Endodermal cell (in vitro differentiated cells): ENCODE measurements at places on chromosomes 2 and 18. TPM values are rescaled to one million over a fixed set of nuclear protein-coding genes. Genes with fewer than 3 reads are reported as not detected.
A peak's percentile ranks its signal among the peaks of the same experiment; 100 is the strongest.

GRCh38 chr18:6775237-6775636 is 45.7 kb downstream of the ARHGAP28 start:
- DNase-seq, result no peak

- DNase-seq, result no peak
These were observed 16.3 kb downstream of the DYSF start for GRCh38 chr2:71469403-71470398.

- DNase-seq, result peak; percentile 61
These were observed 34.1 kb upstream of the NXPH2 start for GRCh38 chr2:138814123-138814898.

DNA sequence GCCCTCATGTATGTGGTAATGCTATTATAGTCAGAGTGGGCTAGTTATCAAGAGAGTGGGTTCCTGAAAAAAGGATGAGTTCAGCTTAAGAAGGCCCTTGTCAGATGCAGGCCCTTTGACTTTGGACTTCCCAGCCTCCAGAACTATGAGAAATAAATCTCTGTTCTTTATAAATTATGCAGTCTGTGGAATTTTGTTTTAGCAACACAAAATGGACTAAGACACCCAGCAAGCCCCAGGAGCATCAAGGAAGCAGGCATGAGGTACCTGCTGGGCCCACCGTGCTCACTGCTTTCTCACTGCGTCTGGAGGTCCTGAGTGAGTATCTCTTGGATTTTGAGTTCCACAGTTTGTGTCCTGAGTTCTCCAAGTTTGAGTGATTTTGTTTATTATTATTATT is 35.9 kb upstream of the LIPG start:
- DNase-seq, result peak; percentile 20

The ITGB6 gene
- 0.23 and 0.24 TPM in 2 replicates for total RNA-seq

DNA sequence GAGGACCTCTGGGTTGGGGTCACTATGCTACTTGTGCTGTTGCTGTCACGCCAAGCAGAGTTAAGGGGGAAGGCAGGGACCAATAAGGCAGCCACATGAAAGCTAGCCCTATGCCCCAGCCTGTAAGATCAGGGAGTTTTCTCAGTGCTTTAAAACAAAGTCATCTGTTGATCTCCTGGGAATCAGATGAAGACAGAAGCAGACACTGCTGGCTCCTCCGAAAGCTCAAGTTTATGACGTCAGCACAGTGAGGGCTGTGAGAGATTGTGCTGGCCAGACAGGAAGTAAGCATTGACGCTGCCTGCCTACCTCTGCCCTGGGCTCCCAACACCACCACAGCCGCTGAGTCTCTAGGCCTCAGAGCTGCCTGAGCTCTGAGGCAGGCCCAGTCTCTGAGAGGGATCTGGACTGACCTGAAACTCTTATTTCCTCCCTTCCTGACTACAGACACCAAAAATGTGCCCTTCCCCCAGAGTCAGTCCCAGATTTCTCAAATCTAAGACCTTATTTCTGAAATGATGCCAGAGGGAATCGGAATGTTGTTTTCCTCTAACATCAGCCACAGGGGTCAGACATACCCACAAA is 118.1 kb upstream of the EPAS1 start:
- peak; percentile 60 for DNase-seq

DNA sequence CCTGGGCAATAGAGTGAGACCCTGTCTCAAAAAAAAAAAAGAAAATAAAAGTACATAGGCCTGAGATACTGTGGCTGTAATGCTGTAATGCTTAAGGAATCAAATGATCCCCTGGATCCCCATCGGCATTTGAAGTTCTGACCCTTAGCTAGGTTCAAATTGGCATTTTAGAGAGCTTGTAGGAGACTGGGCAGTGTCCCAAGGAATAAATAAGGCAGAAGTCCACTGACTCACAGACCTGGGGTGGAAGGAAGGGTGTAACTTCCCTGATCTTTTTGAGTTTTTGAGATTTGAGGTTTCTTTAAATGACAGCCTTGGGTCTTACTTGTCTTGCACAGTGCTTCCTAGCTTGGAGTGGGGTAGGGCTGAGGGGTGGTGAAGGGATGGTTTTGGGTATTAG is 553.7 kb downstream of the SLC4A3 start:
- DNase-seq, result no peak

The CCL20 gene
- not detected in 3 replicates for total RNA-seq

The YIPF4 gene
- 24.9 to 31.5 TPM (median 27.5 TPM) in 3 replicates for total RNA-seq

- no peak for DNase-seq
These were observed 27.0 kb upstream of the HNMT start for GRCh38 chr2:137937246-137937645.

DNA sequence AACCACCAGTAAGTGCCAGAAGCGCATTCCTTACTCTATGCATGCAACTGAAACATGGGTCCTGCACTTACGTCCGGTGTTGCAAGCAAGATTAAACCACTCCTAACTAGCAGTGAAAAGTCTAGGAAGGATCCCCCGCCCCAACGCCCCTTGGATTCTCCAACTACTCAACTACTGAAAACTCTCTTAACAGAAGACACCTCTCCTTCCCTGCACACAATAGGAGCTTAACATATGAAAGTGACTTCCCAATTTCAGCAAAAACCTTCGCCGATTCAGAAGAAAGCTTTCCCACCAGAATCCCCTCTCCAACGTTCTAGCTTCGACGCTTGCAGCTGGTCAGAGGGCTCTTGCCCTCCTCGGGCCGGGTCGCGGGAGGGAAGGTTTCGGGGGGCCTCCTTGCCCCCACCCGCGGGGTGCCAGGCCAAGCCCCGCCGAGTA is 578 bp downstream of the IWS1 start:
- DNase-seq, result peak; percentile 71

The RAPGEF4 gene
- 0.77 and 0.88 TPM in 2 replicates for total RNA-seq

DNA sequence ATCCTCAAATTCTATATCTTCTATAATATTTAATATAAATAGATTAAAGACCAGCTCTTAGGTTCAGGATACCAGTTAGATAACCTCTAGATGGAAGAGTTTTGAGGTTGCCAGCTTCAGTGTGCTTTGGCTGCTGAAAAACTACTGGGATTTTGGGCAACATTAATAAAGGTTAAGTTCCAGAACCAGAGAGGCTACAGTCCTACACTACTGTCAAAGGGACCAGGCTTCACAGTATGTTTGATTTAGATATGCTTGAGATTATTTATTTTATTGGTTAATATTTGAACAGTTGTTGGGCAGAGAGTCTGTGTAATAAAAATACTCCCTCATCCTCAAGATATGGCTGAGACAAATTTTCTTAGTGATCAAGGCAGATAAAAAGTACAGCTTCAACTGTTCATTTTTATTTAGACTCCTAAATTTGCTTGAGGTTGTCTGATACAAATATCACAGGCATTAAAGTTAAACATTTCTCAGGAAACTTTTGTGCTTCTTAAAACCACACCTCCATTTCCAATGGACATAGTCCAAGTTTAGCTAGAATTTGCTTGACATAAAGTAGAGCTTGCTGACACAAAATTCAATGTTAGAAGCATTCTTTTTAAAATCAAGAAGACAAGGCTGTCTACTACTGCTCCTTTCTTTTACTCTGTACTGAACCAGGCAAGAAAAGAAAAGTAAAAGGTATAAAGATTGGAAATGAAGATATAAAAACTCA is 19.7 kb upstream of the TMEM17 start:
- DNase-seq, result no peak

The TTC31 gene
- total RNA-seq, result 31.5 and 31.8 TPM in 2 replicates

DNA sequence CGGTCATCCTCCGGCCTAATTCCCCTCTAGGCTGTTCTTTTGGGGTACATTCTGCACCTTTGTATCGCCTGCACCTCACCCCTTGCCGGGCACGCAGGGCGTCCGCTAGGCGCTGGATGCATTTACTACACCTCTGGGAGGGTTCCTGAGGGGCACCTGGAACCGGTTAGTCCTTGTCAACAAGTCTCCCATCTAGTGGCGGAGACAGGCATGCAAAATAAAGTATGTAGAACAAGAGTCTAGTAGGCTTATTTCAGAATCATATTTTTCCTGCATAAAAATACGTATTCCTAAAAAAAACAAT is 705 bp upstream of the TEX261 start:
- DNase-seq, result peak; percentile 81

- no peak for DNase-seq
These were observed 78.0 kb upstream of the TANC1 start for GRCh38 chr2:158890296-158890905.

GRCh38 chr2:127917916-127918315 is 32.2 kb upstream of the AMMECR1L start:
- DNase-seq, result no peak

DNA sequence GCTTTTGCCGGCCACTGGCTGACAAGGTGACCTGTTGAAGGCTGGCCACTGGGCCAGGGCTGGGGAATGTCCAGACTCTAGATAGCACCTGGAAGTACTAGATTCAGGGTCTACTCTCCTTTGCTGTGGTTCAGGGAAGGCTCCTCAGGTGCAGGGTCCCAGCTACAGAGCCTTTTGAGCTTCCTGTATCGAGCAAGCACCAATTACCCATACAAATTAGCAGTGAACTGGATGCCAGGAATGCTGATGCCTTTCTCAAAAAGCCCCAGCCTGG is 213.4 kb downstream of the CYP26B1 start:
- DNase-seq, result peak; percentile 39

DNA sequence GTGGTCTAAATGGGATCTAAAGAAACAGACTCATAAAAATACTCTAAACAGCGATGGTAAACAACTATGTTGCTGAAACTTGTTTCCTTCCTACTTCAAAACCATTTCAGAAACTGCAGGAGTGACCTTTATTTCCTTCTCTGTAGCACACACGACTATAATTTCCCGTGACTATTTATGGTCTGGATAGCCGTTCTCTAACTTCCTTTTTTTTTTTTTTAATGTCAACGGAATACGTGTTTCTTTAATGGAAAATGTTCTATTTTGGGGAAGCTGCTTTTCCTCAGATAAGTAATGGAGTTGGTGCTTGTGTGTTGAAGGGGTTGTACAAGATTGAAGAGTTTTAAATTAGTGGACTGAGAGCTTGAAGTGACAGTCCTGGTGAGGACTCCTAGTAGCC is 224.1 kb downstream of the PHLPP1 start:
- DNase-seq, result no peak

DNA sequence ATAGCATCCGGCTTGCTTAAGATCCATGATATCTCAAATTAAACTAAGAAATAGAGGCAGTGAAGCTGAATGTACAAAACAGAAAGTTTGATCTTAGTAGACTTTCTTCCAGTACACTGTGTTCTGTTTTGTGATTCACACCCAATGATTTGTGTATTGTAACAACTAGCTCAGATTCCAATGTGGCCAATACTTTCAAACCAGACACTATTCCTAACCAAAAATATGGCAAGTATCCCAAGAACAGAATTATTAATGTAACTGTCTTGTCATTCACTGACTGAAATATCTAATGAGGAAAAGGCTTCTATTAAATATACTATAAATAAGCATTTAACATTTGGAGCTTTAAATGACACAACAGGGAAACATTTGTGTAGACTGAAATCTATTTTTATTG is 299.1 kb downstream of the NRXN1 start:
- DNase-seq, result no peak

The CHAC2 gene
- 0.73 to 5.9 TPM (median 4.8 TPM) in 3 replicates for total RNA-seq

The CNTNAP5 gene
- total RNA-seq, result 0.70 and 1.2 TPM in 2 replicates

GRCh38 chr18:39960550-39960949 is 1994.5 kb upstream of the PIK3C3 start:
- no peak for DNase-seq

DNA sequence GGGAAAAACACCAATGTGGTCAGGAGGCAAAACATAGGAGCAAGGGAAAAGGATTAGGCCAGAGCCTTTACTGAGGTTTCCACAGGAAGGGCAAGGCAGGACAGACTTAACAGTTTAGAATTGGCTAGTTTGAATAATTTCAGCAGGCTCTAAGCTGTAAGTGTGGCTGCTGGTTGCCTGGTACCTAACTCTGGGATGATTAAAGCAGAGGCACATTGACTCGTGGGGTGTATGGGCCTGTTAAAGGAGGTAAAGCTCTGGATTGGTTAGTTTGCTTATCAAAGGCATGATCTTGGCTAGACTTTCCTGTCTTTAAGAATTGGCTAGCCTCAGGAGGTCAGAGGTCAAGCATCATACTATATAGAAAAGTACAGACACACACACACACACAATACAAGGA is 132.6 kb downstream of the SPAG16 start:
- no peak for DNase-seq

The KCNIP3 gene
- total RNA-seq, result 0.82 to 1.3 TPM (median 0.84 TPM) in 3 replicates

- no peak for DNase-seq
These were observed 109.6 kb downstream of the SH3RF3 start for GRCh38 chr2:109238580-109238979.

GRCh38 chr2:854460-854859 is 96.2 kb upstream of the SNTG2 start:
- peak; percentile 94 for DNase-seq

The PAIP2B gene
- 19.8 and 21.2 TPM in 2 replicates for total RNA-seq

DNA sequence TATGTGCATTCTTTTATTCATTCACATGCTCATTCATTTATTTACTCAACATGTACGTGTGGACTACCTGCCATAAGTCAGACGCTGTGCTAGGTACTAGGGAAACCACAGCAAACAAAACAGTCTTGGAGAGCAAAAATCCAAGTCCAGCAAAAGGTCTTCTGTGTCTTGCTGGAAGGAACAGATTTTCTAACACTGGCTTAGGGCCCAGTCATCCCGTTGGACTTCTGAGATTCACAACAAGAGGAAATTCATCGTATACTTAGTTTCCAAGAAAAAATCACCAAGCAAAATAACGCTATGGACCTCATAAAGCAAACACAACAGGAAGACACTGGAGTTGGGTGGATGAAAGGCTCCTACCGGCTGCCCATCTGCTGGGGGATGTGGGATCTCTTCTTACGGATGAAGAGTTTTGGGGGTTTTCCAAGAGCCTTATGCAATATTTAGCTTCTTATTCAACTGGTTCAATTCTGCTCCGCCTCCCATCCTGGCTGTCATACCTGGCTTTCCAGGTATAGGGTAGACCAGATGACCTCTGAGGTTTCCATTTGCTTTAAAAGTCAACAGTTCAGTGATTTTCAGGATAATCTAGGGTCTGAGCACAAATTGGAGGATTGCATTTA is 262.7 kb downstream of the HAUS1 start:
- DNase-seq, result no peak

GRCh38 chr2:84477886-84478285 is 18.8 kb upstream of the SUCLG1 start:
- no peak for DNase-seq

DNA sequence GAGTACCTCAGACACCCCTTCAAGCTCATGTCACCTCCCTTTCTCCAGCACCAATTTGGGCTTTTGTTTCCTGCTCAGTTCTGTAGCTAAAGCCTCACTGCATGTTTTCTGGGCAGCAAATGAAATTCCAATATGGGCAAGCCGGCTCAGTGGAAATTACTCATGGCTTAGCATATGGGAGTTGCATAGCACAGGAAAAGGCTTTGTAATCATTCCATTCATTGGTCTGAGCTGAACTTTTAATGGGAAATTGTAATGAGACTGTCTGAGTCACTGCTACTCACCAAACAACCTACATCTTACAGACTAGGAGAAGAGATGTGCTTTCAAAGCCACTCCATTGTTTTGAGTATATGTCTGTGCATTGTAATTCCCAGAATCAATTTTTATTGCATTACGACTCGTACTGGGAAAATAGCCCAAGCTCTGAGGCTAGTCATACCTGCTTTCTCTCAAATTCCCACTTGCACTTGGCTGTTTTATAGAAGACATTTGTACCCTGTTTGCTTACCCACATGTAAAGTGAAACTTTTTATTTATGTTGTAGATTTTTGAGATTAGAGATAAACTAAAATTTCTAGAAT is 139.5 kb upstream of the LRATD1 start:
- DNase-seq, result no peak
